Stimulated activated CD4-positive, alpha-beta T cell treated with anti-CD3 and anti-CD28 coated beads, Interleukin-1b, Interleukin-23, amount 100 ng/mL, for 4 hours (primary cell): ENCODE measurements at places on chromosomes 16 and 17.
A peak's percentile ranks its signal among the peaks of the same experiment; 100 is the strongest.

DNA sequence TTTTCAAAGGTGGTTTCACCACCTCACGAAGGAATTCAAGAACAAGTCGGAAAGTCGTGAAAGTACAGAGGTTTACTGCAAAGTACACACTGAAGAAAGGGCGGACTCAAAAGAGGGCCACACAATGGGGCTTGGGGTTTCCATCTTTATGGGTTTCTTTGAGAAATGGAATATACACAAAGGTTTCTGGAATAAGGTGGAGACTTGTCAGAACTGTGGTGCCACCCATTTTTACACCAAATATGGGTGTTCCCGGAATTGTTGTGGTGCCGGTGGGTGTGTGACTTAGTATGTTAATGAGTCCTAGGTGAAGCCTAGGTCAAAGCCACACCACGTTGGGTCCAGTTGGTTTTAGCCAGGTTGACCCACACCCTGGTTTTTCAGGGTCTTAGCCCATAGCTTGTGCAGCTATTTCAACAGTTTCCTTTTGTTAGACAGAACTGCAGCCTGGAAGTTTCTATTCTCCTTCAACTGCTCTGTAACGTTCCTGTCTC is 567 bp upstream of the GCSH start:
- no peak for DNase-seq

DNA sequence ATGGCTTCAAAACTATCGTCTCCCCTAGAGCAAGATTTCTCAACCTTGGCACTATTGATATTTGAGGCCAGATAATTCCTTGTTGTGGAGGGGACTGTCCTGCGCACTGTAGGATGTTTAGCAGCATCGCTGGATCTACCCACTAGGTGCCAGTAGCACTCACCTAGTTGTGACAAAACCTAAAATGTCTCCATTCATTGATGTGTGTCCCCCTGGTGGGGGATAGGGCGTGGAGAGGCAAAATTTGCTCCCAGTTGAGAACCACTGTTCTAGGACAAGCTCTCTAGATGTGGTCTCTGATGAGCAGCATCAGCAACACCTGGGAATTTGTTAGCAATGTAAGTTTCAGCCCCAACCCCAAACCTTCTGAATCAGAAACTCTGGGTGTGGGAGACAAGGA is 259.0 kb downstream of the XYLT1 start:
- DNase-seq: peak; percentile 5

GRCh38 chr16:4264546-4264945 is 8.3 kb downstream of the TFAP4 start:
- no peak for DNase-seq

GRCh38 chr16:12310286-12310685 is 333.8 kb downstream of the SNX29 start:
- no peak for DNase-seq

GRCh38 chr16:70018254-70018653 is 67.1 kb downstream of the CLEC18A start:
- peak; percentile 12 for DNase-seq

DNA sequence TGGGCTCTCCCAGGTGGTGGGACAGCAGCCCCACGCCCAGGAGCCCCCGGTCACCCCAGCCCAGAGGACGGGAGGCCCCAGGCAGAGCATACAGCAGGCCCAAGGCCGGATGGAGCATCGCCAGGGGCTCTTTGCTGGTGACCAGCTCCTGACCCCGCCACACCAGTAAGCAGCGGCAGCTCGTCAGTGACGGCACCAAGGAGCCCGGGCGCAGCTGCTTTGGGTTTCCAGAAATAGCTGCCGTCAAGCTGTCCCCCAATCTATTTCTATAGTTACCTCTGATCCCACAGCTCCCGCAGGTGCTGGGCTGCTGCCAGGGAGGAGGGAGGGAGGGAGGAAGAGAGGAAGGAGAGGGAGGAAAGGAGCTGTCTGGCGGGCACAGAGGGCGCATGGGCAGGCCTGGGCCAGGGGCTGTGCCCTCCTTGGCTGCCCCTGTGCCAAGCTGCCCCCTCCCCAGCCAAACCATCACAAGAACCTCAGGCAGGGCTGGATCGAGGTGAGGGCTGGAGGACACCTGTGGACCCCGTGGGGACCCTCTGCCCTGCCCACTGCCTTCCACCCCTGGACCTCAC is 10.8 kb upstream of the RASD1 start:
- no peak for DNase-seq

- no peak for DNase-seq
Observed at GRCh38 chr17:57943140-57943539, 12.1 kb downstream of the CUEDC1 start.

GRCh38 chr16:75317532-75317931 is 66.1 kb upstream of the BCAR1 start:
- DNase-seq: no peak

GRCh38 chr16:57630931-57631845 is 2.8 kb downstream of the ADGRG1 start:
- DNase-seq: no peak

DNA sequence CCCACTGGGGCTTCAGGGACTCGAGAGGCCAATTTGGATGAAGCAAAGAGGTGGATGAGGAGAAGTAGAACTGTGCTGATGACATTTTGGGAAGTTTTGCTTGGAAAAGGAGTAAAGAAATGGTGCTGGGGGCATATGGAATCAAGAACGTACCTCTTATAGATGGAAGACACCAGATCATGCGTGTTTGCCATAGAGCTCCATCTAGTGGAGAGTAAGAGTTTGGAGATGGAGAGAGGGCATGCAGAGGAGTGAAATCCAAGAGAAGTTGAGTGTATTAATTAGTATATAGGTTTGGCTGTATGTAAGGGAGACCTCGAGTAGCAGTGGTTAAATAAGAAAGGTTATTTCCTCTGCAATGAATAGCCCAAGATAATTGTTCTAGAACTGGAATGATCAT is 56.0 kb downstream of the SHISA6 start:
- DNase-seq: no peak

DNA sequence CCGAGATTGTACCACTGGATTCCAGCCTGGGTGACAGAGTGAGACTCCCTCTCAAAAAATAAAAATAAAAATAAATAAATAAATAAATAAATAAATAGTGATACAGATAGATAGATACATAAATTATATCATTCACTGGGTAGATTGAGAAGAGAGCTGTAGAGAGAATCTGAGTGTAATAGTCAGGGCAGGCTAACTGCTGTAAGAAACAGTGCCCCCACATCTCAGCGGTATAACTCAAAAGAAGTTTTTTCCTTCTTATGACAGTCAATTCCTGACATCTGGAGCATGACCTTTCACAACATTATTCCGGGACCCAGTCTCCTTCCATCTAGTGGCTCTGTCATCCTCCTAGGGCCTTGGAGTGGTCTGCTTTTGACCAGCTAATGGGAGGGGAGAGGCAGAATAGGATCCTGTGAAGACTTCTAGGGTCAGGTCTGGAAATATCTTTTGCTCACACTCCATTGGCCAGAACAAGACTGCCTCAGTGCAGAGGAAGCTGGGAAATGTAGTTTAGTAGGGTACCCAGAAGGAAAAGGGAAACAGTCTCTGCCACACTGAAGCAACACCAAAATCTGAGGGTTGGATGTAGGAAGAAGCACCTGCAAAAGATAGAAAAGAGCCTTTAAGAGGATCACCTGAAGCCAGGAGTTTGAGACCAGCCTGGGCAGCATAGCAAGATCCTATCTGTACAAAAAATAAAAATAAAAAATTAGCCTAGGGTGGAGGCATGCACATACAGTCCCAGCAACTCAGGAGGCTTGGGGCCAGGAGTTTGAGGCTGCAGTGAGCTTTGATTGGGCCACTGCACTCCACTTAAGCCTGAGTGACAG is 3.0 kb upstream of the QPRT start:
- DNase-seq: no peak
